ENCODE measurements at places on chromosomes 3 and 15.

DNA sequence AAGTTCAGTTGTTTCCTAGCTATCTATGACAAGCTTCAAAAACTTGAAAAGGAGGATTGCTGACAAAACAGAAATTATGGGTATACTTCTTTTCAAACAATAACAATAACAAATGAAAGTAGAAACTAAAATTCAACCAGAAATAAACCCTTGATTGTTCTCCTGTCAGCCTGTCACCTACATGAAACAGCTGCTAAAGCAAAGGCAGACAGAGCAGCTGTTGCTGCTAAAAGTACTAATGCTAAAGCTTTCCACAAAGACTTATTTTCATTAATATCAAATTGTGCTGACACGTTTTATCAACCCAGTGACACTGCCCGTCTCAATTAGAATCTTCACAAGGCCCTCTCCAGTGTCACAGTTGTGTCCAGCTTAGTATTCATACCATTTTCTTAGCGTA is 533.2 kb upstream of the GBE1 start:
- DNase-seq = no peak

- no peak for DNase-seq
These were observed 268.0 kb downstream of the LPP start for GRCh38 chr3:188421836-188422540.

DNA sequence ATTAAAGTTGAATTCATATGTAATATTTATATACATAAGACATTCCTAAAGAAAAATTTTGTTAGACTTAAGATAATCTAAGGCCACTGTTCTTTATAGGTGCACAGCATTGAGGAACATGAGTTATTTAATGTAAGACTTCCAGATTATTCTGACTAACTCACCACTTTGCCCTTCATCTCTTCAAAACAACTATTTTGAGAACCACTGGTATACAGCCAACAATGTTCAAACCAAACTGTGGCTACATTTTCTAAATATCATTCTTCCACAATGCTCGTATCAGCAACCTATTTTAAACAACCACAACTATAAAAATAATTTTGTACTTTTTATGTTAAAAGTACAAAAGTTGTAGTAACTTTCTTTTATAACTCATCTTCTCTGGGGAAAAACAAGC is 199.8 kb upstream of the ALCAM start:
- DNase-seq = no peak

GRCh38 chr3:39108200-39108710 is 775 bp downstream of the TTC21A start:
- no peak for DNase-seq

GRCh38 chr3:185537369-185537970 is 14.9 kb downstream of the LIPH start:
- peak; percentile 10 for DNase-seq

DNA sequence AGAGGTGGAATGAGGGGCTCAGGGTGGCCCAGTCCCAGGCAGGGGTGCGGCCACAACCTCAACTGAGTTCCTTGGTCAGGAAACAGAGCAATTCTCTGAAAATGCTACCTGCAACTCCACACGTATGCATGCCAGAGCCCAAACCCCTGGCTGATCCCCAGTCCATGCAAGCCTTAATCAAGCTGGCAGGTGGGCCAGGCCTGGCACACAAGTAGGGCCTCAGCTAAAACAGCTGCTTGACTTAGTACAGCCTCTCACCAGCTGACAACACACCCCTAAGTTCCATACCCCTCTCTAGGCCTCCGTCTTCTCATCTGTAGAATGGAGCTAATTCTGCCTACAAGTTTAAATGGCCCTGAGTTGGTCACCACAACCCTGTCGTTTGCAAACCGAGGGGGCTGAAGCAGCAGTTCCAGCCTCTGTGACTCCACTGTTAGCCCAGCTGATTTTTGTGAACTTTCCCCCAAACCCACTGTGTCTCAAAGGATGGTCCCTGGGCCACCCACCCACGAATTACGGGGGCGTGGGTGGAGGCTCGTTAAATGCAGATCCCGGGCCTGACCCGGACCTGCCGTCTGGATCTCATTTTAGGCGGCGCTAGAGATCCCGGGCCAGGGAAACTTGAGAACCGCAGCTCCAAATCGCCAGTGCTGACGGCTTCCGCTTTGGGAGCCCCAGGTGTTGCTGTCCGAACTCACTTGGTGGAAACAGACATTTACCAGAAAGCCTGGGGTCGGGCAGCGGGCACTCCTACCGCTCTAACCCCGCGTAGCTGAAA is 927 bp downstream of the CHDH start:
- DNase-seq = no peak

GRCh38 chr3:138434875-138435772 is 708 bp downstream of the ESYT3 start:
- no peak for DNase-seq

DNA sequence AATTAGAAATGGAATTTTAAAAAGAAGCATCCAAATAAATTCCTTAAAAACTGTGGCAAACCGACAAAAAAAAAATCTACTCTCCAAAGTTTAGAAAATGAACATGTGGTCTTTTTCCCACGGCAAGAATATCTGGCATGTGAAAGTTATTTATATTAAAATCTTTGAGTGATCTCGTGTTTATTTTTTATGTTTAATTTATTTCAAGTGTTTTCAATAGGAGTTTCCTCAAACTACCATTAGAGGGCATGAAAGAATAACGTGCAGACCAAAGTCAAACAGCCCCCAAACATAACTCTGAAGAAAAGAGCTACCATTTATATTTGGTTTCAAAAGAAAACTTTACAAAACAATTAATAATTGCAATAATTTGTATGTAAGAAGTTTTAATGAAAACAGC is 286.4 kb downstream of the ZIC4 start:
- DNase-seq = no peak

DNA sequence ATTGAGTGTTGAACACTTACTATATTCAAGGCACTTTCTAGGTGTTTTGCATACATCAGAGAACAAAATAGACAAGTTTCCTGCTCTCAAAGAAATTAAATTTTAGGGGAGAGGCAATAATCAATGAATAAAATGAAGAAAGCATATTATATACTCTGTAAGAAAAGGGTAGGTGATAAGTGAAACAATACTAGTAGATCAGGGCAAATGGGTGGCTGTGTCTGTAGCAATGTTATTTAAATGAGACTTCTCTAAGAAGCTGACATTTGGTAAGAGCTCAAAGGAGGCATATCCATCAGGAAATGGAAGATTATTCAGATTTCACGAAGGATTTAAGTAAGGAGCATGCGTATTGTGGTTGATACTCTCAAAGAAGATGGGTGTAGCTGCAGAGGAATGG is 1291.6 kb downstream of the NSUN3 start:
- DNase-seq = no peak

- DNase-seq = peak; percentile 41
These were observed 50.6 kb upstream of the AKAP13 start for GRCh38 chr15:85329561-85330422.

- DNase-seq = no peak
These were observed 303.3 kb upstream of the CBLB start for GRCh38 chr3:106172101-106172500.

GRCh38 chr3:171169866-171170265 is 143.3 kb upstream of the SLC2A2 start:
- no peak for DNase-seq

DNA sequence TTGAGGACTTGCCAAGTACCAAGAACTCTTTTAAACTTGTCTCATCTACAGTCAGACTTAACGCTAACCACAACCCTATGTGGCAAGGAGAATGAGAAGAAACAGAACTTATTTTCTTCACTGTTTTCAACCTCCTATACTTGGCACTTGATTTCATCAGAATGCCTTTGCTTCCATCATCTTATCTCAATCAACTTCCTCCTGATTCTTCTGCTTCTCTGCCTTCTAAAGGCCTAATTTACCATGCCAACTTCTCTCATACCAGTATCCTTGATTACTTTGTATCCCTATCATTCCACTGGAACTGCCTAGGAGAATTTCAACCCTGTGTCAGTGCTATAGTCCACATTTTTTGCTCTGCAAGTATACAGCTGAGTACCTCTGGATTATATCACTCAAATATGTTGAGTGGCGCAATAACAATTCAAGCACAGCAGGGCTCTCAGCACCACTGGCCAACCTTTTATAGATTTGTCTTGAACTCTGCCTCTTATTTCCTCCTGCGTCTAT is 413.6 kb downstream of the ROBO1 start:
- DNase-seq = no peak

DNA sequence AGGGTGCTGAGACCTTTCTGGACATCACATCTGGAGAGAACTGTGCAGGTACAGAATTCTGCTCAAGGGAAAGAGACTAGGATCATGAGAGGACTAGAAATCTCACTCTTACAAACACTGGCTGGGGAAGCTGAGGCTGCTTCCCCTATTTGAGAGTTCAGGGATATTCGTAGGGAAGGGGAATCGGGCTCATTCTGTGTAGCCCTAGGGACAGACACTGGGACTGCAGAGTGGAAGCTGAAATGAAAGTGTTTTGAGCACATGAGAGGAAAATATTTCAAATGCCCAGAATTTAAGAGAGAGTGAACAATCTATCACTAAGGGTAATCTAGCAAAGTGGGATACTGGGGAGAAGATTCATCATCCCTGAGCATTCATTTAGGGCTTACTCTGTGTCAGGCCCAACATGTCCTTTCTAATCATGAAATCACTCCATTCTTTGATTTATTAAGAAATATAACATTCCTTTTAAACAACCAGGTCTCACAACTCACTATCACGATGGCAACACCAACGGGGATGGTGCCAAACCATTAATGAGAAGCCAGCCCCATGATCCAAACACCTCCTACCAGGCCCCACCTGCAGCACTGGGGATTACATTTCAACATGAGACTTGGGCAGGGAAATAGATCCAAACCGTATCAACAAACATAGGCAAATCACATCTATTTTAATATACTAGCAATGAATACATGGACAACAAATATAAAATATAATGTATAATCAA is 63.0 kb downstream of the CPN2 start:
- DNase-seq = no peak

GRCh38 chr3:29497282-29497681 is 216.4 kb downstream of the RBMS3 start:
- no peak for DNase-seq

DNA sequence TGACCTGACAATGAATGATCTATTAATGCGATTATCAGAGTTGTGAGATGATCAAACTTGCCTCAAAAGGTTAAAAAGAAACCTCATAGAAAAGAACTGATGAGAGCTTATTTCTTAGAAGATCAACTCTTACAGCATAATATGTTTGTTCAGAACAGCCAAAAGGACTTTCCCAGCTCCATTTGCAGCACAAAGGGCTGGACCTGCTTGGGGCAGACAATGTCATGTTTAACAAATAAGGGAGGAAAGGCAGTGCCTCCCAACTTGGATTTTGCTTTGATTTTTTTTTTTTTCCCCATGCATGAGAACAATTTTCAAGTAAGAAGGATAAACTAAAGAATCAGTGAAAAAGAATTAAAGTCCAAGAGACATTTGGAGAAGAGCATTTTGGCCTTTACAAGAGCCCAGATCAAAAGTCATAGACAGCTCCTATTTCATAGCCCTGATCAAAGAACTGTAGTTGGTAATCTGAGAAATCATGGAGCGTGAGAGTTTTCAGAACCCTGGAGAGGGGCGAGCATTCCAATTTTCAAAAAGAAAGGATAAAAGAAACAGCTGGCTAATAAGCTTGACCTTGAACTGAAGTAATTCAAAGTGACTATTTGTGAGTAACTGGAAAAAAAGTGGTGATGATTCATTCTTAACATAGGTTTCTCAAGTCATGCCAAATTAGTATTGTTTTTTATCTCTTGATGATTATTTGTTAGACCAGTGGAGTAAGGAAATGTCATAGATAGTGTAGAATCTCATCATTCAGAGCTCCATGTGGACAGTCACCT is 136.0 kb upstream of the CFAP20DC start:
- no peak for DNase-seq

- DNase-seq = no peak
These were observed 80.8 kb upstream of the FHIT start for GRCh38 chr3:61331929-61332552.

DNA sequence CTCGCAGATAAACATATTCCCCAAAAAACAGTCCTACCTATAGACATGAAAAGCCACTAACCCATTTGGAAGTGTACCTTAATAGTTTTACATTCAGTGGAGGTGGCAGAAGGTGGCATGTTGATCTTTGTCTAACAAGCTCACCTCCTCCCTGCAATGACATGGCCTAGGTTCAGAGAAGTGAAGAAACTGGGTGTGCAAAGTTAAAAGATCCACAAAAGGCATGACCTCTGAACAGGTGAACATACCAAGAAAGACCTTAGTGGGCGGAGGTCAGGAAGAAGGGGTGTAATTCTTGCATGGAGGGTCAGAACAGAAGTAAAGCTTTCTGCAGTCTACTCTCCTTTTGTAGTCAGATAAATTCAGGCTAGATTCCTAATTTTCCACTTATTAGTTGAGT is 822 bp downstream of the MRPL3 start:
- DNase-seq = no peak

DNA sequence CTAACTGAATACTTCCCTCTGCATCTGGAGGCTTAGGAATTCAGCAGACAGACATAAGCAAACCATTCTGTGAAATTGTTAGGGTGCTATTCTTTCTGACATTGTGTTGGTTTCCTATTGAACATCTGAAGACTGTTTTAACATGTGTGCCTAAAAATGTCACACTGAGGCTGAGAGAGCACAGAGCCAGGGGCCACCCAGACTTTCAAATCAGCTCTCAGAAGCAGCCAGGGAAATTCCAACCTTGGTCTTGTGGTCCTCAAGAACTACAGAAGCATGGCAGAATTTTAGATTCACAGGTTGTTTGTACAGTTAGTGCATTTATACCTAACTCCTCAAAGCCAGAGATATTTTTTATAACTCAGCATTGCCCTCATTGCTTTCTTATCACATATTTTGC is 929.2 kb upstream of the CFAP20DC start:
- DNase-seq = peak; percentile 67

GRCh38 chr3:178514401-178514800 is 21.8 kb upstream of the KCNMB2 start:
- no peak for DNase-seq

- DNase-seq = no peak
These were observed 24.5 kb upstream of the LIPC start for GRCh38 chr15:58407236-58407775.

DNA sequence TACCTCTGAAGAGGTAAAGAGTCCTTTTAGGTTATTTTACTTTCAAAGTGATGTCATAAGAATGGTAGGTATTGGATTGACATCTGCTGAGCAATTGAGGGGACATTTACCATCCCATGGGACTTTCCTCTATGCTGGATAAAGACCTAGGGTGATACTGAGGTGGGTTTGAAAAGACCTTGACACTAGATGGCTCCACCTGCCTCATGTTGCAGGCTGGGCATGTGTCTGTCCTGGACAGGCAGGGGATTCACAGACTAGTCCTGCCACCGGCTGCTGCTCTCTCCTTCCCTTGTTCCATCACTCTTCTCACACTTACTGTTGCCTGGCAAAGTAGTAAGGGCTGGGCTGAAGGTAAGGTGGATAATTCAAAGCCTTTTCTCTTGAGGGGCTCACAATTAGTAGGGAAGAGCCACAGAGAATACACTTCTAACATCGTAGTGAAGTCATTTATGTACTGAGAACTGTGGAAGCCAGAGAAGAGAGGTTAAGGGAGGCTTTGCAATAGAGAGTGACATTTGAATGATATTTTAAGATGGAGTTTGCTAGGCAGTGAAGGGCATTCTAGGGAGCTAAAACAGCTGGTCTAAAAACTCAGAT is 27.7 kb downstream of the TRAK1 start:
- no peak for DNase-seq
